ENCODE measurements at places on chromosomes 5 and 9.

DNA sequence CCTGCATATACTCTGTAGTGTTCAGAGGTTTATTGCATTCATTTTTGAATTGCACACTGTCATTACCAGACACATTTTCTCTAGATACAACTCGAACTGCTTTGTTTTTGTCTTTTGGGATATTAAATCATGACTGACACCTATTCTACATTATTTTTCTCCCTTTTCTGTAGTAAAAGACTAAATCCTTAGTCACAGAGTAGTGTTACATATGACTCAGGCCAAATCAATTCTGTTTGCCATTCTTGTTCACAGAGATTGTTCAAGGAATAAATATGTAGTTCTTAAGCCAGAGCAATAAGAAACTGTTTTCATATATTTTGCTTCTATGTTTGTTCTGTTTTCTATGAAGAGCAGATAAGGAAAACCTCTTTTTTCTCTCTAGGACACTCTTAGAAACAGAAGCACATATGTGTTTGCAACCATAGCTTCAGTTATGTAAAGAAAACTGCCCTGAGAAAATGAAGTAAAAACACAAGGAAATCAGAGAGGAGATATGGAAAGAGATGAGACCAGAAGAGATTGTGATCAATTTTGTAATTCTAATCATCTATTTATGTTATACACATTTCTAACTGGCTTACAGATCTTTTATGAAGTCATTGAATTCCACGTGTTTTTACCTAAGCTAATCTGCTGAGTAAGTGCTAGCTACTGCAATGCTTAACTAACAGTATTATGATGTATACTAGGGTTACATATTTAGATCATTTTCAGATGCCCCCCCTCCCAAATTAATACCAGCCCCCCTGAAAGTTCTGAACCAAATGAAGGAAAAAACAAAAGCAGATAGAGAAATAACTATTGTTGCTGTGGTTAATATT is 1995.6 kb upstream of the CDH6 start:
- no peak for DNase-seq

- no peak for DNase-seq
Measured at GRCh38 chr5:172901012-172901780, 58.0 kb upstream of the RPL26L1 start.

GRCh38 chr5:140114341-140115185 is 654 bp downstream of the PURA start:
- no peak for DNase-seq

DNA sequence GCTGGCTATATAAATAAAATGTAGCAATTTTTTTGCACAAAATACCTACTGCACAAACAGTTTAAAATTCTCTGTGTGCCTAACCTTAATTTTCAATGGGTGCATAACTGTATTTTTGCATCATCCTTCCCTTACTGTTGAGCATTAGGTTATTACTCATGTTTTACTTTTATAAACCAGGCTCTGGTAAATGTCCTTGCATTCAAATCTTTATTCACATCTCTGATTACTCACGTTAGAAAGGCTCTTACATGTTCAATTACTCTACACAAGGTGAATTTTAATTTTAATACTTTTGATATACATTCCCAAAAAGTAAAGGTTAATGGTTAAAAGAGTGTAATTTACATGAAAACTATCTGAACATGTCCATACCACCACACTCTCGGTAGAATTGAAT is 246.1 kb downstream of the PRELID2 start:
- DNase-seq, result no peak

GRCh38 chr5:115398719-115399118 is 102.3 kb upstream of the CCDC112 start:
- DNase-seq, result no peak

All from HuH-7 (cell line).